ENCODE measurements at places on chromosomes 11 and 22. TPM values are rescaled to one million over a fixed set of nuclear protein-coding genes. Genes with fewer than 3 reads are reported as not detected.

Gene NOX4
- 5.8 TPM for total RNA-seq

Gene ADORA2A
- 5.7 TPM for total RNA-seq

Gene GCAT
- total RNA-seq: 8.0 TPM

Gene ANO5
- 21.5 TPM for total RNA-seq

Gene JHY
- total RNA-seq: 6.9 TPM

Gene ABTB2
- total RNA-seq: 7.6 TPM

Gene SLC25A18
- total RNA-seq: 5.3 TPM

Gene CHADL
- 5.9 TPM for total RNA-seq

Gene SLC22A6
- total RNA-seq: not detected

Gene KCNJ11
- total RNA-seq: 4.0 TPM

Gene POTEH
- total RNA-seq: not detected

Gene IGLL5
- total RNA-seq: 4.1 TPM

Gene IFTAP
- total RNA-seq: 24.8 TPM

Gene LMO1
- not detected for total RNA-seq

Gene FAM181B
- 1.2 TPM for total RNA-seq

Gene ART1
- total RNA-seq: not detected

Gene ELMOD1
- 2.7 TPM for total RNA-seq

Gene BAIAP2L2
- total RNA-seq: 0.58 TPM

Gene GGA1
- 39.3 TPM for total RNA-seq

Gene MRGPRX3
- total RNA-seq: not detected

Gene OR51I1
- total RNA-seq: not detected

Gene FGF4
- not detected for total RNA-seq

Gene FOSL1
- 1.4 TPM for total RNA-seq

Gene TREH
- not detected for total RNA-seq

Gene LYVE1
- total RNA-seq: 191 TPM

Gene UBQLNL
- total RNA-seq: 0.62 TPM

Gene SNX32
- not detected for total RNA-seq

All from gastroesophageal sphincter (tissue), 4 donors.